ENCODE measurements at places on chromosomes 7 and 10.

DNA sequence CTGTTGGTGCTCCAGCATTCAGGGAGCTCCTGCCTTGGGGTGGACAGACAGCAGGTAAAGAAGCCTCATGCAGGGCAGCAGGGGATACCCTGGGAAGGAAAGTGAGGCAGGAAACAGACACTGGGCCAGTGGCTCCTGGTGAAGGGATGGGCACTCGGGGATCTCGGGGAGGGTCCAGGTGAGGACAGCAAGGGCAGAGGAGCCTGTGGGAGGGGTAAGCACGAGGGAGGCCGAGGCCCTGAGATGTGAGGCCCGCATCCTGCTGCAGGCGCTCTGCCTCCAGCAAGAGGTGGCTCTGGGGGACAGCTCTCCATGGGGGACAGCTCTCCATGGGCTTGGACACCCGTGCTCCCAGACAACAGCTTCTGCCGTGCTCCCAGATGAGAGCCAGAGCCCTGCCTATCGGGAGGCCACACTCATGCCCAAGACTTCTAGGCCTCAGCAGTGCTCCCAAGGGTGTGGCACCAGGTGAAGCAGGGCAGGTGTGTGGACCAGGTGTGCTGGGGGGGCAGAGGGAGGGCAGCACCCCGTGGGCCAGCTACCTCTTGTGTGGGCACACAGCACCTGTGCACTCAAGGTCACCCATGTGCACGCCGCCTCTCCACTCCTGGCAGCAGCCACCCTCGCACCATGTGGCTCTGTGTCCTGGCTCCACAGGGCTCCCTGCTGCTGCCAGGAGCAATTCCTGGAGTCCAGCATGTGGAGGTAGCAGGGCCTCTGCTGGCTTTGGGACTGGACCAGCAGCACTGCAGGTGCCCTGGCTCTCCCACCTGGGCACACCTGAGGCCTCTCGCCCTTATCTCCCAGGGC, 93.6 kb upstream of the INSIG1 start:
- DNase-seq: no peak

- DNase-seq: no peak
Measured at GRCh38 chr10:129213256-129213655, 253.8 kb upstream of the MGMT start.

DNA sequence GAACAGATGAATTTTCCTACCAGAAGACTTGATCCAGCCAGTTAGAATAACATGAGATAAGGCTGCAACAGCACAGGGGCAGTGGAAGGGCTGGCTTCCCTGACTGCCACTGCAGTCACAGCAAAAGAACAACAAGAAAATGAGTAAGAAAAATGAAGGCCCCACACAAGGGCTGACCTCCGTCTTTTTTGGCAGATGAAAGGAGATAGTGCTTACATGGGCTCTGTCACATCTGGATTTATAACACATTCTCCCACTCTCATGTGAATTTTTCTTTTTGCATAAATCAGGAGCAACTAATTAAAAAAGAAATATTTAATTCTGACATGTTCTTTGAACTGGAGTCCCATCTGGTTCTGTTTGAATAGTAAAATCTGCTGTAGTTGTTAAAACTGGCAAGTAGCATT, 99.6 kb downstream of the NRP1 start:
- DNase-seq: no peak

DNA sequence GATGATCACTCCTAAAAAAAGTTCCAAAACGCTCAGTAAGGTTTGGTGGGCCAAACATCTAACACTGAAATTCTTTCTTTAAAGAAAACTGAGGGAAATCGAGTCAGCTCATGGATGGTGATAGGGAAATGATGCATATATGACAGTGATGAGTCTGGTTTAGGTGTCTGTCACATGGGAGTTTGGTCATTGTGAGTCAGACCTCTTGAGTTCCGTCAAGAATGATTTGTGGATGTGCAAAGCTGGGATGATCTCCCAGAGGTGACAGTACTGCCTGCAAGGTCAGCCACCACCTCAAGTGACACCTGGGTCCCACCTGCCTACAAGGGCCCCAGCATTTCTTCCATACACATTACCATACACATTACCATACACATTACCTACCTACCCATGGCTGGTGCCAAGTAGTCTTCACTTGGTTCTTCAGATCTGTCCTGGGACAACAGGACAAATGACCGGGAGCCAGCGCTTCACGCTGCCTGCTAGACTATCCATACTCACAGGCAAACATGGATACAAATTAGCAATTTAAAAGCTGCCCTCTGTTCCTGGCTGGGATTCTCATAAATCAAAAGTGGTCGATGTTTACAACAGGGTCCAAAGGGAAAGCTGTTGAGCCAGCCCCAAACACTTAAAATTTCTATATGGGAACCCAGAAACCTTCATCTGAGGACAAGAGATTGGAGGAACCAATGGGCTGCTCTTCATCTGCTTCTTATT, 128.4 kb downstream of the ADAM12 start:
- no peak for DNase-seq

GRCh38 chr7:54860843-54861242, 101.8 kb upstream of the SEC61G start:
- no peak for DNase-seq

GRCh38 chr10:9254353-9254752, 1199.9 kb downstream of the GATA3 start:
- DNase-seq: no peak

DNA sequence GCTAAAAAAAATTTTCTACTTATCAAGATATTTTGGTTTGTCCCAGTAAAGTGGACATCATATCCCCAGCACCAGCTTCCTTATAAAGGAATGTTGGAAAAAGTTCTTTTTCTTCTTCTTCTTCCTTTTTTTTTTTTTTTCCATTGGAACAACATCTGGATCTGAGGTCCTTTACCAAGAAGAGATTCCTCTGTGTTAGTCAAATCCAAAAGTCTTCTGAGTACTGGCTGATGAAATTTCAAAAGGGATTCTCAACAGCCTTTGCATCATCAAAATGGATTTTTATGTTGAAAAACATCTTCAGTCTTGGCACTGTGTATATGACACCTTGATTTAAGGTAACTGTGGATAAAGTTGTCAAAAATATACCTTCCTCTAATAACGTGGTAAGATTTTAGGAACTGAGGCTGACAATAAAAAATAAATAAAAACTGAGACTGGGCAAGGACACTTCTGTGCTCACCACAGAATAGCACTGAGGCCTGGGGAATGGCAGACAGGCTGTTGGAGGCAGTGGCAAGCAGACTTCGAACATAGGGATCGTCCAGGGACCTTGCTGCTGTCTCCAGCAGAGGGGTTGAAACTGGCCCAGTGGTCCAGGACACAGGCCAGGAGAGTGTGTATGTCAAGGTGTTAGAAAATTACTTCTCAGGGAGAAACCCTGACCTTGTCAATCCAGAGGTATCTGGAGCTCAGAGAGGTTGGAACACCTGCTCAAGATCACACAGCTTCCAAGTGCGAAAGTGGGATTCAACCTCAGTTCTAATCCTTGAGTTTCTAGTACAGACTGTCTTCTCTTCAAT, 130.4 kb downstream of the PTPN20 start:
- no peak for DNase-seq

GRCh38 chr10:95835911-95836310, 71.9 kb upstream of the CC2D2B start:
- no peak for DNase-seq

- DNase-seq: no peak
Measured at GRCh38 chr7:122682815-122683550, 15.9 kb downstream of the RNF133 start.

GRCh38 chr7:38284553-38284952, 11.1 kb upstream of the TARP start:
- DNase-seq: no peak

DNA sequence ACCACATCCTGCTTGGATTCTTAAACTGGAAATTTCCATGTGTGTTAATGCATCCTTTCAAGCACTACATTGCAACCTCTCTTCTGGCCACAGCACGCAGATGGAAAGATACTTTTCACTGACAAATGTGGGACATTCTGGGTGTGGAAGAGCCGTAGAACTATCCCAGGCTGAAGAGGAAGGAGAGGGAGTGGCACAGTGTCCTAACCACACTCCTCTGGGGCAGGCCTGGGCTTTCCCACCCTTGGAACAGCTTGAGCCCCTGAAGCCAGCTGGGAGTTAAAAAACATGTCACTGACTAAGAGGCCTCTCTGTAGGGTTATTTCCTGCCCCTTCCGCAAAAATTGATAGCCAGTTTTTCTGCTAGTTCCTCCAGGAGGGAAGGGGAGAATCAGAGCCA, 34.0 kb upstream of the DNMBP start:
- peak; percentile 21 for DNase-seq

GRCh38 chr7:139224219-139224618, 6.8 kb upstream of the UBN2 start:
- no peak for DNase-seq

DNA sequence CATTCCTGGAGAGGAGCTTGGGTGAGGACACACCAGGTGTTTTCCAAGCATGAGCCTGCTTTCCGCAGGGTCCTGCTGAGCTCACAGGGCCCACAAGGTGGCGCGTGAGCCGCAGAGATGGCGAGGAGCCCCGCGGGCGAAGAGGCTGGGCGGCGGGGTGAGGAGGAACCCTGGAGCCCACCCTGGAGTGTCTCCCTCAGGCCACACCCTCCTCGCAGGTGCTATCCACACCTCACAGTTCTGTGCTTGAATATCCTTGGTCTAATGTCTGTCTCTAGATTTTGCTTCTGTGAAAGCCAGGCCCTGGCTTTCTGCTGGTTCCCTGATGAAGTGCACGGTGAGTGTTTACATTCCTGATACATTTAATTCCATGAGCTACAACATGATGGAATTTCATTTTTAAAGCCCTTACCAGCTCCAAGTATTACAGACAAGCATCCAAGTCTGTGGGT, 433.6 kb downstream of the ACTR3B start:
- DNase-seq: peak; percentile 77

DNA sequence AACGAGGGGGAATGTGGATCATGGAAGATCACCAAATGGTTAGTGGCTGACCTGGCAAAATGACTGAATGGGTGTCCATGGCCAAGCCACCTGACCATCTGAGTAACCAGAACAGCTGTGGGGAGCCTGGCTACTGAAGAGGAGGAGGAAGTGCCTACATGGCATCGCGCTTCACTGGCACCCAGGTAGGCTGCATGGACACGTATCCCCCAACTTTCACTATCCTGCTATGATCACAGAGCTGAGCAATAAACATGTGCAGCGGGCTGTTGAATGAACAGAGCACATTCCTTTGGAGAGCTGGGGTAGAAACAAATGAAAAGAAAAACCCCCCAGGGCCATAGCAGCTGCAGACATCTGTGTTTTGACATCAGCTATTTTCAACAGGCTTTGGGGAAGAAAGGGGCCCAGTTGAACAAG, 6.5 kb downstream of the AKR1B1 start:
- DNase-seq: peak; percentile 76

DNA sequence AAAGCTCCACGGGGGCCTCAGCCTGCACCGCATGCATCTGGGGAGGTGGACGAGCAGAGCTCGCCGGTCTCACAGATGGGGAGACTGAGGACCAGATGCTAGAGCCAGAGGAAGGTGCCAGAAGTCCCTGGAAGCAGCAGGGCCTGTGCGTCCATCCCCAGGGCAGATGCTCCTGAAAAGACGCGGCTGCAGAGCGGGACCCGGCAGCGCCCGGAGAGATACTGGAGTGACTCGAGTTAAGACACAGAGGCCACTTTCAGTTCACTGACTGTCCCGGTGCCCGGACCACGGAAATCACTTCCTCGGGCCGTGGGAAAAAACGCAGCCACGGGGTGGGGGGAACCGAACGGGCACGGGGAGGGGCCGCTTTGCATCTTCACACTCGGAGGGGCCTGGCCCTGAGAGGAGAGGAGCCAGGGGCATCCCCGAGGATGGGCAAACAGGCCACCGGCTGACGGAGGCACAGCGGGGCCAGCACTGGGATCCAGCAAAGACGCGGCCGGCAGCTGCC, 85.4 kb downstream of the FOXL3 start:
- no peak for DNase-seq

- no peak for DNase-seq
Measured at GRCh38 chr7:1757601-1758000, 87.5 kb downstream of the ELFN1 start.

DNA sequence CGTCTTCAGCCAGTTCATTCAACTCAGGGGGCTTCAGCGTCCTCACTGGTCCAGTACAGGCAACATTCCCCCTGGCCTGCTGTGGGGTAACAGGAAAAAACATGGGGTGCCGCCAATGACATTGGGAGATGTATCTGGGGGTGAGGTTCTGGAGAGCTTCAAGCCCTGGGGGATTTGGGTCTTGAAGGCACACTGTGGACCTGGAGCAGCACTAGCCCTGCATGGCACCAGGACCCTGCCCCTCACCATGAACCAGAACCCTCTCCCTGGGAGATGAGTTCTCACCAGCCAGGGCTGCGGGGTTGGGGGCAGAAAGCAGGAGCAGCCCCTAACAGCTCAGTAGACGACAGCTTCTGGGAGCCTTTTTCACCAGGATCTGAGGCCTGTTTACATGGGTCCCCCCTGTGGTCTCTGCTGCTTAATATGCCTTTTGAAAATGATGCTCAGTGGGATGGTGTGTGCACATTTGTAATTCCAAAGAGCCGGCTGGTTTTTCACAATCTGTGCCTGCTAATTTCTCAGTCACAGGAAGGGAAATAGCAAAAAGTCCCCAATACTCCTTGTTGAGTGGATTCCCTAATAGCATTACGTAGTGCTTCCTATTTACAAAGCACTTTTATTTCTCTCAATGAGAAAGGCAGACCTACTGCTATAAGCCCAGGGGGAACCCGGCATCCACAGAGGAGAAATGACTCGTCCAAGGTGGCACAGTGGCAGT, 509.5 kb downstream of the RPS24 start:
- DNase-seq: no peak

- DNase-seq: no peak
Measured at GRCh38 chr10:49404321-49404878, 8.5 kb upstream of the DRGX start.

DNA sequence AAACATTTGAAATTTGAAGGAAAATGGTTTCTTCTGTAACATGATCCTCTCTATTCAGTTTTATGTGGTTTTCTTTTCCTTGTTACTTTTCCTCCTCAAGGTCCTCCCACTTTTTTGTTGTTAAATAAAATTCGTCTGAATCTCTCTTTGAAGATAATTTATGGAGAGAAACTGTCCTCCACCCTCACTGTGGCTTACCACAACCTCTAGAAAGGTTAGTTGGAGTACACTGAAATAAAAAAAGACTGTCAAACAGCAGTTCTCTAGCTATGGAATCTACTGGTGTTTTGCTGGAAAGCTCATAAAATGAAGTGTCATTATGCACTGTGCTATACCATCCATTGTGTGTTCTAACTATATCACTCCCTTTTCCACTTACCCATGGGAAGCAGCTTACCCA, 189.4 kb downstream of the HDAC9 start:
- no peak for DNase-seq
